ENCODE measurements at places on chromosomes 11 and 22.

GRCh38 chr11:130945896-130946295 lies 29.6 kb upstream of the SNX19 start:
- DNase-seq, result no peak

DNA sequence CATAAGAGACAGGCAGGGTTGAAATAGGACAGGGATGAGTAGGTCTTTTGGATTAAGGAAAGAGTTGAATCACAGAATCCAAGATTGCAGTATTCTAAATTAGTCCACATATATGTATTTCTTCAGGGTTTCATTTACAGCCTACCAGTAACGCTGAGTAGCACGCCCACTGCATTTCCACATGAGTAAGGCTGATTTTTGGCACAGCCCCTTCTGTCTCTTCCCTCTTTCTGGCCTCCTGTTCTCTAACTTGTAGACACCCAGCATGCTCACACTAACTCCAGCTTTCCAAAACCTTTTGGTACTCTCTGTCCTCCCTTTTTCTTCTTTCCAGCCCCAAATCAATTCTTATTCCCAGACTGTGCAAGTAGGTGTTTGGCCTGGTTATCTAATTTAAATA lies 3.7 kb upstream of the SIK2 start:
- no peak for DNase-seq

DNA sequence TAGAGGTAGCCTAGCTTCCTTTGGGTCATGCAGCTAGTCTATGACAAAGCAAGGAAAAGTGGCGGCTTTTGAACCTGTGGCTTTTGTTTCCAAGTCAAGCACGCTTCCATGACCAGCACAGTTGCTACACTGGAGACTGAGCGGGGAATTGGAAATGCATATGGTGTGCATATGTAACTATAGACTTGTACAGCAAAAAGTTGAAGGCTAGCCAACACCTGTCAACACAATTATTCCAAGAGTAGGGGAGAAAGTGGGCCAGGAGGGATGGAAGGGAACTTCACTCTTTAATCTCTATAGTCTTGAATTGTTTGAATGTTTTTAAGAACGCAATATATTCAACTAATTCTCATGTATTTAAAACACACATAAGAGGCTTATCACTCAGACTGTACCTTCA lies 218.5 kb upstream of the CADM1 start:
- DNase-seq, result no peak

DNA sequence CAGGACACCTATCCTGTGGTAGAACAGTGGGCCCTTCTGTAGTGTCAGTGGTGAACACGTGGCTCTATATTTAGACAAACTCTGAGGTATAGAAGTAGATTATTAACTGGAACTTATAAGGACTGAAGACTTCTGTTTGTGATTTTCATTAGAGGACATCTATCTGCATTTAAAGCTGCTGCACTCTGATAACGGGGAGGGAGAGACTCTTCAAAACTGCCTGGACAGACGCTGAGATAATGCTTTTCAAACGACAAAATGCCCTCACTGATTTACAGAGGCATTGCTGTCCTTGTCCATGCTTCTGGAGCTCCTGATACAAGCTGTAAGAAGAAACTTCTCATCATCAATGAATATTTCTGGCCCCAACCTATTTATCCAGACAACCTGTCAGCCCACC lies 425.2 kb downstream of the OPCML start:
- DNase-seq, result no peak

DNA sequence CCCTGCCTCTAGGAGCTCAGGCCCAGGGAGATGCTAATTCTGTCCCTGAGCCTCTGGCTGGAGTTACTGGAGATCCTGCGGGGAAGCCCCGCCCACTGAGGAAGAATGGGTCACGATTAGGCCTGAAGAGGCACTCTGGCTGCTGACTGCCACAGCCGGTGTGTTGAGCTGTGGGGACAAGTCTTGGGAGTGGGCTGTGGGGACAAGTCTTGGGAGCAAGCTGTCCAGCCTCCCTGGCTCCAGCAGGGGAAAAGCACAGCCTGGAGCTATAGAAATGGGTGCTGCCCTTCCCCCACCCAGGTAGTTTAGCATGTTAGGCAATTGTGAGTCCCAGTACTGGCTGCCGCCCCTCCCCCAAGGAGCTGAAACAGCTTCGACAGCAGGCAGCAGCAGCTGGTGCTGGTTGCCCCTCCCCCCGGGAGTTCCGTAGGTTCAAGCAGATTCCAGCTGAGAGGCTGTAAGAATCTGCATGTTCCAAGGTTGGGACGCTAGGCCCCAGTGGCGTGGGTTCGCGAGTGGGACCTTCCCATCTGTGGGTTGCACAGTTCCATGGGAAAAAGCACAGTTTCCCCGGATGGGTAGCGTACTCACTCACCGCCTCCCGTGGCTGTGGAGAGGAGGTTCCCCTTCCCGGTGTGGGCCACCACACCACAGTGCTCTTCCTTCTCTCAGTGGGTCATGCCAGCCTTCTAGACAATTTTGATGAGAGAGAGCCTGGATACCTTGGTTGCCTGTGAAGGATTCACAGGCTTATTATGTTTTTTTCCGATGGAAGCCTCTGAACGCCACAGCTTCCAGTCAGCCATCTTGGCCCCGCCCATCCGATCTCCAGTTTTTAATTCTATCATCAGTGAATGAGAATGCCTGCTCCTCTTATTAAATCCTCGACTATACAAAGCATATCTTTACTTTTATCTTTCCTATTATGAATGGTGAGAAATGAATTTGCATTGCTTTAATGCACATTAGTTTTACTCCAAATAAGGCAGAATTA lies 61.5 kb downstream of the MSANTD4 start:
- no peak for DNase-seq

DNA sequence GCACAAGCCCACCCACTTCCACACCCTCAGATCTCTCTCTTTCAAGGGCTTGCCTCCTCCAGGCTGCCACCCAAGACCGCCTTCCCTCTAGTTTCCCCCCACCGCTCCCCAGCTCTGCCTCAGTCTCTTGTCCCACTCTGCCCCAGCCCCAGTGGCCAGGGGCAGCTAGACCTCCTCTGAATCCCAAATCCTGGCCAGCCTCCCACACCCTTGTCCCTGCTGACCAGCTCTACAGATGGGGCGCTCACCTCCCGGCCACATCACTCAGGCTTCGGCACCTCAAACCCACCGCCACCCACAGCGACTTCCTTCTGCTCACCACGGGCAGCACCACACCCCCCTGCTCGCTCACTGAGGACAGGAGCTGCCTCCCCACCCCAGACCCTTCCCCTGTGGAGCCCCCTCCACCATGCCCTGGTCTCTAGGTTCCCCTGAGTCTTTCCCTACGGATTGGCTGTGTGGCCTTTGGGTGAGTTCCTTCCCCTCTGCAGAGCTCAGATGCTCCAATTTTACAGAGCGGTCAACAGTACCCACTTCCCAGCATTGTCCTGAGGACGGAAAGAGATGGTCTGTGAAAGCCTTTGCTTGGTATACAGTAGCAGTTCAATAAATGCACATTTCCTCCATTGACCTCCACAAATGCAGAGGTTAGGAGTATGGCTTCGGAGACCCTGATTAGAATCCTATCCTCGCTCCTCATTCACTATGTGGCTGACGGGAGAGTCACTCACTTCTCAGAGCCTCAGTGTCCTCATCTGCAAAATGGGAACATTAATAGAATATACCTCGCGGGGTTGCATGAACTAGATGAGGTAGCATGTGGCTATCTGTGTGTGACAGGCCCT lies 11.5 kb upstream of the SPI1 start:
- peak; percentile 26 for DNase-seq

All from naive thymus-derived CD8-positive, alpha-beta T cell (primary cell).